ENCODE measurements at places on chromosomes 3 and 15.

- DNase-seq, result no peak
Observed at GRCh38 chr15:77857419-77857818, 220.1 kb downstream of the TBC1D2B start.

DNA sequence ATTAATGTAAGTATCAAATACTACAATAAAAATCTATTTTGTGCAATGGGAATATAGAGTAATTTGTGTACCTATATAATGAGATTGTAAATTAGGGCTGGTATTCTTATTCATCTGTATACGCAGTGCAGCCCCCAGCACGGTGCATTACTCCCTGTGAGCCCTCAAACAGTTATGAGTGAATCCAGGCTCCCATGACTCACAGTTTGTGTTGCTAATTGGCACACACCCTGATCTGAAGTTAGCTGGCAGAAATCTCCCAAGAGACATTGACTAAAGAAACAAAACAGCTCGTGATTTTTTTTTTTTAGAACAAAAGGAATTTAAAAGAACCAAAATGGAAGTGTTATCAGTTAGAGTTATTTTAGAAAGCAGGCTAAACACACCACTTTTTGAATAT is 15.7 kb downstream of the GK5 start:
- DNase-seq, result peak; percentile 10

GRCh38 chr3:167209011-167209410 is 171.1 kb downstream of the ZBBX start:
- no peak for DNase-seq

GRCh38 chr3:52046186-52046901 is 10.0 kb downstream of the DUSP7 start:
- DNase-seq, result peak; percentile 100

DNA sequence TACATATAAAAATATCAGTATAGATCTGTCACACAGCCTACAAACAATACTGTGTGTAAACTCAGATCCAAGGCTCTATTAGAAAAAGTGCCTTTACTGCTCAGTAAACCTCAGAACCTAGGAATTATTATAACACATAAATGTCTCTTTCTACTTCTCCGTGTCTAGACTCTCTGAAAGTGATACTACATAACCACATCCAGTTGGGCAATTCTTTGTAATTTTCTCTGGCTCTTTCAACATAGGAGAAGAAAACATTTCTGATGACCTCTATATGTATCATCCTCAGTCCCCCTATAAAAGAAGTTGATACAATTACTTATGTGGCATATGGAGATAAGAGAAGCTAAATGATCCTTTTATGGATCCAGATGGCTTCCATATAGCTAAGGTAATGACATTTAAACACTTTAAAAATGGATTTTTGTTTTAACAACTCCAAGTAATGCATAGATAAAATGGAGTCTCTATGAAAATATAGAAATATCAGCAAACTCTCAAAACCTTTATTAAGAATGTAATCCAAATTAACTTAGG is 104.5 kb downstream of the LSAMP start:
- DNase-seq, result no peak

- peak; percentile 56 for DNase-seq
Observed at GRCh38 chr15:89016549-89017041, 71.7 kb upstream of the ABHD2 start.

- DNase-seq, result no peak
Observed at GRCh38 chr3:30333903-30334302, 272.5 kb upstream of the TGFBR2 start.

DNA sequence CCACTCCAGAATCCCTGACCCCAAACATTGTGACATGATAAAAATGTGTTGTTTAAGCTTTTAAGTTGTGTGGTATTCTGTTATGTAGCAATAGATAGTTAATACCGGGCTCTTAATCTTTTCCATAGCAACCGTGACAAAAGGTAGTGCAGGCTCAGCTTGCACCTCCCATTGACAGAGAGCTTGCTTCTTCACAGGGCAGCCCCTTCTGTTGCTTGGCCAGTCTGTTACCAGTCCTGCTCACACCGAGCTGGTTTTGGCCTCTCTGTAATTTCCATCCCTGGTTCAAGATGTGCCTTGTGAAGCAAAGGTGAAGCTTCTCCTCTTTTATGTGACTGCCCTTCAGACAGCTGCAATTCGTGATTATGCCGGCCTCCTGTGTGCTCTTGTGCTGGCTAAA is 86.9 kb downstream of the CRYGS start:
- no peak for DNase-seq

GRCh38 chr3:9808345-9809037 is 1.6 kb upstream of the TTLL3 start:
- DNase-seq, result no peak

DNA sequence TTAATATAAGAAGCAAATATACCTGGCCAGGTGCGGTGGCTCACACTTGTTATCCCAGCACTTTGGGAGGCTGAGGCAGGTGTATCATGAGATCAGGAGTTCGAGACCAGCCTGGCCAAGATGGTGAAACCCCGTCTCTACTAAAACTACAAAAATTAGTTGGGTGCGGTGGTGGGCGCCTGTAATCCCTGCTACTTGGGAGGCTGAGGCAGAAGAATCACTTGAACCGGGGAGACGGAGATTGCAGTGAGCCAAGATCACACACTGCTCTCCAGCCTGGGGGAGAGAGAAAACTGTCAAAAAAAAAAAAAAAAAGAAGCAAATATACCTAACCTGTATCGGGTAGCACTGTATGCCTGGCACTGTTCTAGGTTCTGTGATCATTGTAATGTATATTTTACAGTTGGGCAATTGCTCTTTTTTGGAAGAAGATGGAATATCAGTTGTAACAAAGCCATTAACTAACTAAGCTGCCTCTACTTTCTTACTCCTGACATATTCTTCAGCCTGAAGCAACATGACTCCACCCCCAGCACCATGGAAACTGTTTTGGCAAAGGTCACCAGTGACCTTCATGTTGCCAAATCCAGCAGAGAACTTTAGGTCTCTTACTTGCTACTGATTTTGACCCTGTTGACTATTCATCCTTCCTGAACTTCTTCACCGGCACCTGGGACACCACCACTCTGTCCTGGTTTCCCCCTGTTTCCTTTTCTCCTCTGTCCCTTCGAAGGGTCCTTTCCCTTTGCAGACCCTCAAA is 203.8 kb downstream of the RPLP1 start:
- no peak for DNase-seq

GRCh38 chr15:77818484-77819047 is 185.9 kb upstream of the LINGO1 start:
- no peak for DNase-seq

- no peak for DNase-seq
Observed at GRCh38 chr15:44193651-44194322, 1.3 kb downstream of the FRMD5 start.

- no peak for DNase-seq
Observed at GRCh38 chr15:40763801-40764628, at the start of gene GCHFR. TSS of gene GCHFR (plus strand) at chr15:40764068. CDS start at chr15:40764181, 113 bp downstream.

DNA sequence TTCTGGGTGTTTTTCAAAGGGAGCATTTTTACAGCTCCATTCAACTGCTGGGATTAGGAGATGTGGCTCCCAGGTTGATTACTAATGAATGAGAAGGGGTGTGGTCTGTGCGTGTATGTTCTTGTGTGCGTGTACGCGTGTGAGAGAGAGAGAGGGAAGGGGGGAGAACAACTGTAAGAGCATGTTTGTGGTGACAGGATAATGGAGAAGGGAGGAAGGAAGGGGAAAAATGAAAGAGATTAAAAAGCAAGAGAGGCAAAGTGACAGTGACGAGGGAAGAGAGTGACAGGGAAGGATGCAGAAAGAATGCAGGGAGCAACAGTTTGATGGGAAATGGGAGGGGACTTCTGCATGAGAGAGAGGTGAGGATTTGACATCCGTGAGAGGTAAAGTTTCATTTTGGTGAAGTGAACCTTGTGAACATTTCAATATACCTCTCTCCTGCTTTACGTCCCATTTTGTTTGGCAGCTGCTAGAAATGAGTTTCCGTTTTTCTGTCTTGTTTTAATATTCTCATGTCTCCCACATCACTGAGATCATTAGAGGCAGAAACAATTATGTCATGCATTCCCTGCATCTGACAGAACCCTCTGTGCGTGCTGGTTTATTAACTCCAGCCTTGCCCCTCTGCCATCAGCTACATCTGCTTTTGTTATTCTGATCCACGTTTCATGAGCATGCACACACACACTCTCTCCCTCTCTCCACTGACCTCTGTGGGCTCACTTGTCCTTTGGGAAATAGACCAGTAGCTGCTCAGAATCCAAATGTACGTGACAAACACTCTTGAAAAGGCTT is 161.6 kb downstream of the GAP43 start:
- DNase-seq, result peak; percentile 76

DNA sequence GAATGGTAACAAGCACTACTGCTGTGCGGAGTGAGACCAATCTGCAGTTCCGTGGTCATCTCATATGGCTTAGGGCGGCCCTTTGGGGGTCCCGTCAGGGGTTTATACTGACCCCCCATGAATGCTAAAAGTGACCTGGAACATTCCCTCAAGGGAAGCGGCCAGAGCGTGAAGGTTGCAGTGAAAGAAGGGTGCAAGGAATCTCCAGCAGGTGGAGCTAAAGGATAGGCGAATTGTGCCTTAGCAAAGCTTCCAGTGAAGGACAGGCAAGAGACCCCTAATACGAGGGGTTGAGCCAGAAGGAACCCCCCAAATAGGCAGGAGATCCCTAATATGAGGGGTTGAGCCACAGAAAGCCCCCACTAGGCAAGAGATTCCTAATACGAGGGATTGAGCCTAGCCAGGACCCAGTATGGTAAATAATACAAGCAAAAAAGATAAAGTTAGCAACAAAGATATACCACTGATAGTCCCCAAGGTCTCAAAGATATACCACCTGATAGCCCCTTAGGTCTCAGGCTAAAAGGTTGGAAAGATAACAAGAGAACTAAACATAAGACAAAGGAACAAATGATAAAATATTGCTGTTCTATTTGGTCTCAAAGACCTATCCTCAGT is 32.8 kb downstream of the ZNF589 start:
- no peak for DNase-seq

Data from epithelial cell of prostate (primary cell).